ENCODE measurements at places on chromosomes 7 and 10.

DNA sequence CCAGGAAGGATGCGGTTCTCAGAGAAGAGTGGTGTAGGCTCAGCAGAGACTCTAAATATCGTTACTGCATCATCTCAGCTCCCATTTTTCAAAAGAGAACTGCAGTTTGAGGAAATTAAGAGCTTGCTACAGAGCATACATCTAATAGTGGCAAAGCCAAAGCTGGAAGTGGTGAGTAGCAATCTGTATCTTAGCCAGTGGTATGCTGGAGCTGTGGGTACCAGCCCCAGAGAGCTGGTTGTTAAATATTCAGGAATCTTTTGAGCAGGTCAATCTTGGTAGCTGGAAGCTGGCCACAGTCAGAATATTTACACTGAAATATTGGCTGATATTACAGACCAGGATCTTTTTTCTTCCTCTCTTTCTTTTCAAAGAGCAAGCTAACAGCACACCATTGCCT, 88.4 kb upstream of the STEAP1B start:
- DNase-seq = no peak

GRCh38 chr7:156004265-156005201, 192.3 kb upstream of the SHH start:
- DNase-seq = no peak

- no peak for DNase-seq
Measured at GRCh38 chr10:33215154-33215553, 119.3 kb downstream of the NRP1 start.

- DNase-seq = peak; percentile 75
Measured at GRCh38 chr10:91909117-91909677, at the start of gene FGFBP3. Gene FGFBP3, minus strand, starts transcription at chr10:91909486. Its CDS starts 517 bp downstream, at chr10:91908969.

DNA sequence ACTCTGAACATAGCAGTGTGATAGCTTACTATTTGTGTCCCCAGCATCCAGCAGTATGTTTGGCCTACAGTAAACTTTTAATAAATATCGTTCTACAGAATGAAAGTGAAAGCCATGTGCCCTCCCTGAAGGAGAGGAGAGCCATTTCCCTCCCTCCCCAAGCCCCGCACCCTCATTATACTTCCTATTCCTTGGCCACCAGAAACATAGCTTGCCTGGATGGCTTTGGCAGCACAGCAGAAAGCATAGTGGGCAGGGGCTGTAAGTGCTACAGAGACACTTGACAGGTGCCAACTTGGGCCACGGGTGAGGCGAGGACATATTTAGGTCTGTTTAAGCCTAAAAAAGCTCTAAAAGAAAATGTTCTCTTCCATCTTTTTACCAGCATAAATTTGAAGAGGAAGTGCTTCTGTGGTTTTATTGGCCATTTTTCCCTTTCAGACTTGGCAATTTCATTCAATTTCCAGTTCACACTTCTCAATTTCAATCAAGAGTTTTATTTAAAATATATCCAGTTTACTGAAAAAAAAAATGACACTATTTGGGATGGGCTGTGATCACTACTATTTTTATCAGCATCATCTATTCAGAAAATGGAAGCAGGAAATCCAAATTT, 12.7 kb downstream of the HHEX start:
- DNase-seq = no peak

DNA sequence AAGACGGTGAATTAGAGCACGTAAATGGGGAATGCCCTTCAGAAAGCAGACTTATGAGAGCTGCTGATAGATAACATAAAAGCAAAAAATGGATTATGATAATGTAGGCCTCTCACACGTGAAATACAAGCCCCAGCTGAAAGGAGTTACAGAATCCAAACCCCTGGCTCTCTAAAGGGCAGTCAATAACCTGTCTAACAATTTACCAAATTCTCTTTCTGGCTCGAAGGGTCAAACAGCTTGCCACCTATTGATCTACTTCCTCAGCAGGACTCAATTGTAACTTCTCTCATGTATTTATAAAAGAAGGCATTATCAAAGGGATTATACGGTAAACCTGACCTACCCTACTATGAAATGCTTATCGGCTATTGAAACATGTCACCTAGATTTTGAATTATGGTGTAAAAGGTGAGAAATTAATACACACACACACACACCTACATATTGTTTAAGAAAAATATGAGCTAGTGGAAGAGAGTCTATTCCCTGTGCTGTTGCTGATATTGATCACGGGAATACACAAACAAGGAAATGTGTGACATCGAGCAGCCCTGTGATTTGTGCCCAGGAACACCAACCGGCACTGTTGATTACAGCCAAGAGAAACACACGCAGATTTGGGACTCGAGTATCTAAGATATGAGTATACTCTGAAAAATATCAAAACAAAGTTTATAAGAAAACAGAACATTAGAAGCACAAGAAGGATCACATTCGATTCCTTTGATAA, 135.6 kb upstream of the NEBL start:
- DNase-seq = no peak

GRCh38 chr7:122572706-122573105, 126.2 kb downstream of the RNF133 start:
- no peak for DNase-seq

DNA sequence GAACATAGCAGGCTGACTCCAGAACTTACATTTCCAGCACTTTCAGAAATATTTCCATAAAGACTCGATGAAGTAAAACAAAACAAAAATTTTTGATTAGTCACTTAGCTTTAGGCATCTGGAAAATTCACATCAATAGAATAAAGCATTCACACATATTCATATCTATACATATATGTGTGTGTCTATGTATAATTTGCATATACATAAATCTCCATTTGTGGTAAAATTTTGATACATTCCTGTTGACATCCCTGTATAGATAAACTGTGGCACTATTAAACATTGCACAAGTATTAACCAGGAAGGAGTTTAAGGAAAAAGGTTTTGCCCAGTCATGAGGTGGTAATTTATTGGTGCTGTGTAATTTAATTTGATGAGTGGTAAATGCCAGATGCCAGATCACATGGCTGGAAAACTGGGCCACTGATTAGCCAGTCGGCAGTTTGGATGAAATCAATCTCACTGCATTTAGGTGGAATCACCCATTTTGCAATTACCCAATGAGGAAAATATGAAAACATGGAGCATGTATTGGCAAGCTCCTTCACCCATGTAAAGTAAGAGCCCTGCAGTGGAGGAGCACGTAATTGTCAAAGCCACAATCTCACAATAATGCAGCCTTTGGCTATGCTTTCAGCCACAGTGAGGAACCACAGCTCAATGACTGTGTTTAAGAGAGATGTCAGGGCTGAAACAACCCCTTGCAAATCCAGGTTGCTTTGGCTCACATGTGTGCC, 294.6 kb downstream of the RNLS start:
- DNase-seq = no peak

DNA sequence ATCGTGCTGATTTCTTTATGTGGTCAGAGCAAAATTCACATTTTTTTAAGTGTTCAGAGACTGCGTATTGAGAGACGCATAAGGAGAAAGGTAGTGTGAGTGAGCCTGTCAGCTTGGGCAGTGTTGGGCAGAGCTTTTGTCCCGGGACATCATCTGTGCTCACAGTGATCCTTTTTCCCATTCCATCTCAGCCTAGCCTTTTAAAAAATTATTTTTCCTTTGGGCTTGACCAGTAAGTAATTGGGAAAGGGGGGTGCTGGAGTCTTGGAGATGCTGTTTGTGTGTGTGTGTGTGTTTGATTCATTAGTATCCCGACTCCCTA, 1.5 kb downstream of the NRF1 start:
- DNase-seq = no peak

GRCh38 chr10:95404462-95404858, 113.7 kb upstream of the PDLIM1 start:
- DNase-seq = no peak

- no peak for DNase-seq
Measured at GRCh38 chr10:2659660-2660209, 407.6 kb upstream of the PFKP start.

- no peak for DNase-seq
Measured at GRCh38 chr10:35299016-35299415, 37.3 kb upstream of the CCNY start.

DNA sequence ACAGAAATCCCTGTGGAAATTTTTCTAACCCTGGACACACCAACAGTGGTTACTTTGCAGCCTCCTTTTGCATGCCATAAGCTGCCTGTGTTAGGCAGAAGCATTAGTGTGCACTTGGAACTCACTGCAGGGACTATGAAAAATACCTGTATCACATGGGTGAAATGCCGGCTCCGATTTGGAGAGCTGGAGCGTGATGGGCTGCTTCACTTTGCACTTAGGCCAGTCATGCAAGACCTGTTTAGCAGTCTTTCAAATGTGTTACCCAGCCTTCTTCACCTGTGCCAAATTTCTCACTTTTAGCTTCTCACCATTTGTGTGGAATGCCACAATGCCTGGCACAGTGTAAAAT, 11.3 kb downstream of the NCOA4 start:
- no peak for DNase-seq

GRCh38 chr10:116287906-116288501, 15.0 kb upstream of the GFRA1 start:
- peak; percentile 23 for DNase-seq

- DNase-seq = no peak
Measured at GRCh38 chr7:28988091-28988490, 30.0 kb upstream of the TRIL start.

- no peak for DNase-seq
Measured at GRCh38 chr7:128063088-128063487, 31.9 kb upstream of the LRRC4 start.

GRCh38 chr10:12397941-12398340, 48.6 kb downstream of the CAMK1D start:
- no peak for DNase-seq

- no peak for DNase-seq
Measured at GRCh38 chr7:132133501-132133900, 442.8 kb downstream of the PLXNA4 start.

DNA sequence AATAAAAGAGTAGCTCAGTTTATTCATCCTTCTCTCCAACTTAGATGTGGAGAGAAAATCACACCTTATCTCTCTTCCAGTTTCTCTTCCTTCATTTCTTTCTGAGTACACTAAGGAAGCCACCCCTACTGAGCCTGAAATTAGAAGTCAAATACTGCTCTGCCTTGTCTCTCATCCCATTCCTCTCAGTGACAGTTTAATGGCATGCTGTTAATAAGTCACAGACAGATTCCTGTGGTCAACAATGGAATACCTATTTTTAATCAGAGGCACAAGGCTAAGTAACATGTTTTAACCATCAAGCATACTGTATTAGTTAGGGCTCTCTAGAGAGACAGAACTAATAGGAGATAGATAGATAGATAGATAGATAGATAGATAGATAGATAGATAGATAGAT, 253.2 kb downstream of the HTR7 start:
- no peak for DNase-seq

GRCh38 chr7:103765901-103766300, 223.6 kb downstream of the RELN start:
- no peak for DNase-seq

DNA sequence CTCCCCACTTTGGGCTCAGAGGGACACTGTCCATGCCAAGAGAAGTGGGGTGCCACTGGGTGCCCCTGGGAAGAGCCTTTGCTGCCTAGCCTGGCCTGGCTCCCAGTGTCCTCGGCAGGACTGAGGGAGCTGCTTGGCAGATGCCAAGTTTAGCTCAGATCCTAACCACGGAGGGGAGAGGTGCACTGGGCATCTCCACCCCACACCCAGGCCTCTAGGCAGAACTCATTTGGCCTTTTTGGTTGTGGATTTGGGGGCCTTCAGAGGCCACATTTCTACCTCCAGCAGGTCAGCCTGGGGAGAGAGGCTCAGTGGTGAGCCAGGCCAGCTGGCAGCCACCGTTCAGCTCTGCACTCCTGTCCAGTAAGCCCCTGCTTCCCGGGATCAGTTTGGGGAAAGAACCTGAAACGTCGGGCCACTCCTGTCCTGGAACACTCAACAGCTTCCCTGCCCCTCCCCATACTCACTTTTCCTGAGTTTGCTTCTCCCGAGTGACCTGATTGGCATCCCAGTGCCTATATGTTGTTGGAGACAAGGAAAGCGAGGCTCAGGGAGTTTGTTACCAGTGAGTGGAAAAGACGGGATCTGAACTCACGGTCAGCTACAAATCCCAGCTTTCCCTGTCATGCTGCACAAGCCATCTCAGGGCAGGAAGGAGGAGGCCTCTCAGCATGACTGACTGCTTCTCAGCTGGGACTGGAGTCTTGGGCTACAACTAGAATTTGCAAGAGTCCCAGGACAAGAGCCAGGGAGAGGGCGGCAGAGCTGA, 11.2 kb upstream of the CXCL12 start:
- DNase-seq = no peak

- no peak for DNase-seq
Measured at GRCh38 chr10:94546049-94546900, 687 bp downstream of the HELLS start.

GRCh38 chr7:16846601-16847165, 35.1 kb downstream of the AGR3 start:
- DNase-seq = no peak

GRCh38 chr10:32687116-32687515, 241.2 kb downstream of the CCDC7 start:
- no peak for DNase-seq

- DNase-seq = peak; percentile 56
Measured at GRCh38 chr7:21412410-21412851, 15.5 kb upstream of the SP4 start.

- DNase-seq = no peak
Measured at GRCh38 chr7:136878878-136879277, 10.4 kb downstream of the CHRM2 start.

DNA sequence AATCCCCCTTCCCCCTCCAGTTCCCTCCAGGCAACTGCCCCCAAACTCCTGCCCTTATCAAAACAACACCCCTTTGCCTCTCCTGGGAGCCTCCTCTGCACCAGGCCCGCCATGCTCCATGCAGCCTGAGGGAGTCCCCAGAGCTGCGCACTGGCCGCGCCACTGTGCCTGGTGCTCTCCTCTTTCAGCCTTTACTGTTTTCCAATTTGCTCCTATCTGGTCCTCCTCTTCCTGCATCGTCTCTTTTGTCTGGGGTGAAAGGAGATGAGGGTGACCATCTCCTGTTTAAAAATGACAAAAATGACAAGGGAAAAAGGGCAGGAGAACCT, 165.8 kb upstream of the ADCY1 start:
- no peak for DNase-seq

DNA sequence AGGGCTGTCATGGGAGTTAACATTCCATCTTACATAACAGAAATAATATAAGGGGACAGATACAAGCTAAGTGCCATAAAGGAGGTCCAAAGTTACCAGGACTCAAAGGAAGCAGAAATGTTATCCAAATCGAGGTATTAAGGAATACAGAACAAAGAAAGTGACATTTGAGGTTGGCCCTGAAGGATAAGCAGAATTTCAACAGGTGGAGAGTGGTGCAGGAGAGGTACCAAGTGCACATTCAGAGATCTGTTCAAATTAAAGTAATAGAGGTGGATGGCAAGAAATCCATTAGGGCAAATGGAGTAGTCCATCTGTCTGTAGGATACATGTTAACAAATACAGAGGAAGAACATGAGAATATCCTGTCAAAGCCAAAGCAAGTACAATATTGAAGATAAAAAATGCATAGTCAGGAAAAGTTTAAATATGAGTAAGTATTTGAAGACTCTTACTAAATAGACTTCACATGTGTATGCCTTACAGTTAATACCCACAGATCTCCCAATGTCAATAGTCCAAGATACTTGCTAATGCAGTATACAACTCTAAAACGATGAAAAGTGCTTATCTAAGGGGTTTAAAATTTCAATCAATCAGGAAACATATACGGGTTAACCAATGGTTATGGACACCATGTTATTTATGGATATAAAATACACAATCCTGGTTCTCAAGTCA, 10.0 kb downstream of the CDK6 start:
- DNase-seq = no peak

GRCh38 chr7:76509931-76510877, at the start of gene UPK3B:
Gene UPK3B, plus strand, starts transcription at chr7:76510552. Its CDS starts 101 bp downstream, at chr7:76510653.
- DNase-seq = no peak
